ENCODE measurements at places on chromosomes 2 and 18. TPM values are rescaled to one million over a fixed set of nuclear protein-coding genes. Genes with fewer than 3 reads are reported as not detected.

Gene VWC2L
- not detected for total RNA-seq

Gene STPG4
- total RNA-seq = 1.4 TPM

DNA sequence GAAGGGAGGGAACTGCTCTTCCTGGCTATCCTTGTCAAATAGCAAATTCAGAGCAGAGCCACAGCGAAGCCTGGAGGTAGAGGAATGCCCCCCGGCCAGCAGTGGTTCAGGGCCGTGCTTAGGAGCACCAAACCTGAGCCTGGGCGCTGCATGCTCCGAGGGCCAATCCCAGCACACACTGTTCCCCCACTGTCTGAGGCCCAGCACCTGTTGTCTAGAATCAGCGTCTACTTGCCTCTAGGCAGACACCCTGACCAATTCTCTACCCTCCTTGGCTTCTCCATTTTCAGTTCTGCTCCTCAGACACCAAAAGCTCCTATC is 177.6 kb upstream of the PKDCC start:
- H3K4me3 ChIP-seq = no peak overlapping the region
- peaks cover 3% of the 10 kb centered on the region for H3K4me1 ChIP-seq
- no peaks in the 10 kb centered on the region for H3K36me3 ChIP-seq
- DNase-seq = no peak

DNA sequence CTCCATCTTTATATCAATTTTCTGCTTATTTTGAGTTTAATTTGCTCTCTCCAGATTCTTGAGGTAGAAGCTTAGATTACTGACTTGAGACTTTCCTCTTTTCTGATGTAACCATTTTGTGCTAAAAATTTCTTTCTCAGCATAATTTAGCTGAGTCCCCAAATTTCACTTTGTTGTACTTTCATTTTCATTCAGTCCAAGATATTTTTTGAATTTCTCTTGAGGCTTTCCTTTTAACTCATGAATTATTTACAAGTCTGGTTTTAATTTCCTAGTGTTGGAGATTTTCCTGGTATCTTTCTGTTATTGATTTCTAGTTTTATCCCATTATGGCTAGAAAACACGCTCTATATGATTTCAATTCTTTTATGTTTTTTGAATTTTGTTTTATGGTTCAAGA is 144.7 kb upstream of the PGAP1 start:
- no peak overlapping the region for H3K27ac ChIP-seq
- H3K27me3 ChIP-seq = no peaks in the 10 kb centered on the region
- DNase-seq = no peak
- H3K36me3 ChIP-seq = no peaks in the 10 kb centered on the region
- H3K4me1 ChIP-seq = peaks cover 3% of the 10 kb centered on the region

Gene MERTK
- 5.5 TPM for total RNA-seq

- DNase-seq = no peak
- H3K4me1 ChIP-seq = no peaks in the 10 kb centered on the region
- H3K27ac ChIP-seq = no peak overlapping the region
- H3K27me3 ChIP-seq = no peaks in the 10 kb centered on the region
- no peaks in the 10 kb centered on the region for H3K36me3 ChIP-seq
Measured at GRCh38 chr18:60599267-60599666, 226.7 kb upstream of the MC4R start.

GRCh38 chr2:181317511-181317910 is 139.7 kb upstream of the ITGA4 start:
- no peaks in the 10 kb centered on the region for H3K36me3 ChIP-seq
- H3K4me1 ChIP-seq = no peaks in the 10 kb centered on the region
- H3K27ac ChIP-seq = no peak overlapping the region

GRCh38 chr18:35513181-35513936 is 15.6 kb upstream of the INO80C start:
- no peaks in the 10 kb centered on the region for H3K36me3 ChIP-seq
- DNase-seq = no peak
- H3K27ac ChIP-seq = peak overlapping the region; percentile 42
- H3K4me3 ChIP-seq = no peak overlapping the region

DNA sequence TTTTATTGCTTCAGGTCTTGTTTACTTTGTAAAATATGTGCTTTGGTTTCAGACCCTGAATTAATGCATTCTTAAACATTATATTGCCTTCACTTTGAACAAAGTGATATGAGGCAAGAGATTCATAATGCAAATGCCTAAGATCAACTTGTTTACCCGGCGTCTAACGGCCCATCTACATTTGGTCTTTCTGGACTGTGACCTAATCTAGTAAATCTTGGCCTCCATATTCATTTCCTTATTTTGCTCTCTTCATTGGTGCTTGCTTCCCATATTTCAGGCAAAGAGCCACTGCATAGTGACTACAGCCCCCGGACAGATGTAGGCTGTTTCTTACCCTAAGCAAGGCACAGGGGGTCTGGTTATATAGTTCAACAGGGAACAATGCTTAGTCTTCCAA is 53.0 kb upstream of the SLC39A10 start:
- H3K4me3 ChIP-seq = no peak overlapping the region
- no peaks in the 10 kb centered on the region for H3K36me3 ChIP-seq
- H3K4me1 ChIP-seq = peaks cover 34% of the 10 kb centered on the region

Gene PROKR1
- not detected for total RNA-seq

Gene NTSR2
- not detected for total RNA-seq

DNA sequence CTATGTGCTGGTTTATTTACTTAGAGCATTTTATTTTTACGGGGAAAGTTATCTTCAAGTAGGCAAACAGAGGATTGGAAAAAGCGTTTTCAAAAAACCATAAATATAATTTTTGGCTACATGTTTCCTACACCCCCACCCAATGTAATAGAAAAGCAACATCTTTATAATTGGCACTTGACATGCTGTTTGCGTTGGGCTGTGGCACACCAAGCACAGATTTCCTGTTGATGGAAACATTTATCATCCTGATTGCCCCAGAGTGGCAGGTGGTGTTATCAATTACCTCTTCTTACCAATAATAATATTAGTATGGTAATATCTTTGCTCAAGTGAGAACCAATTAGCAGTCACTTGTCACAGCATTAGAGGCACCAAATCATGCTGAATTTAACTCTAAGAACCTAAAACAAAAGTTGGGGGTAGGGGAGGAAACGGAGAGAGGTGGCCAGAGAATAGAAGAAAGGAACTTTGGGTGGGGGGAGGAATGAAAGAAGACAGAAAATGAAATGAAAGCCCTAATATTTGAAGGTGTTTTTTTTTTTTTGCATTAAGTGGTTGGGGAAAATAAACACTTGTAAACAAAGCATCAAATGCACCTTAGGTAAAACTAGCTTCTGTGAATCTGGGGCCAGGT is 3.8 kb upstream of the SALL3 start:
- H3K27me3 ChIP-seq = peaks cover 100% of the 10 kb centered on the region
- peaks cover 38% of the 10 kb centered on the region for H3K4me1 ChIP-seq
- no peak overlapping the region for H3K27ac ChIP-seq
- DNase-seq = no peak
- no peak overlapping the region for H3K4me3 ChIP-seq

Gene TFPI
- 23.1 TPM for total RNA-seq

Gene ESPNL
- not detected for total RNA-seq

DNA sequence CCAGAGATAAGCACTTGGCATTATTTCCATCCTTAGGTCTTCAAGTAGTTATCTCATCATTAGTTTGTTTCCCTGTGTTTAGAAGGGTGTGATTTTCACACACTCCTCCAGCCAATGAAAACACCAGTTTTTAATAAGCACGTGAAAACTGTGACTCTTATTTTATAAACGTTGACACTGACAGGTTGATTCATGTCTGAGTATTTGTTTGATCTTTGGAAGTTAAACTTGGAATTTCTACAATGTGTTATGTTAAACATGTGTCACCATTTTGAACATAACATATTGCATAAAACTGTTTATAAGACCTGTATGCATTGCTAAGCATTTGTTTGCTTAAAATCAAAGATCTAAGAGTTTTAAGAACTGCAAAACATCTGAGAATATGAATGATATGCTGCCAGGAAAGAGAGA is 27.6 kb downstream of the SLC40A1 start:
- no peaks in the 10 kb centered on the region for H3K36me3 ChIP-seq
- no peak overlapping the region for H3K4me3 ChIP-seq
- DNase-seq = no peak
- H3K27me3 ChIP-seq = no peaks in the 10 kb centered on the region
- no peak overlapping the region for H3K27ac ChIP-seq

DNA sequence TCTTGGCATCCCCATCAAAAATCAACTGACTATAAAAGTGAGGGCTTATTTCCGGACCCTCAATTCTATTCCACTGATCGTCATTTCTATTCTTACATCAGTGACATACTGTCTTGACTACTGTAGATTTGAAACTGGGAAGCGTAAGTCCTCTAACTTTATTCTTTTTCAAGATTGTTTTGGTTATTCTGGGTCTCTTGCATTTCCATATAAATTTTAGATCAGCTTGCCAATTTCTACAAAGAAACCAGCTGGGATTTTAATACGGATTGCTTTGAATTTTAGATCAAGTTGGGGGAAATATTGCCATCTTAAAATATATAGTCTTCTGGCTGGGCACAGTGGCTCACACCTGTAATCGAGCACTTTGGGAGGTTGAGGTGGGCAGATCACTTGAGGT is 17.9 kb upstream of the INPP4A start:
- H3K27ac ChIP-seq = no peak overlapping the region
- H3K27me3 ChIP-seq = no peaks in the 10 kb centered on the region
- H3K4me1 ChIP-seq = no peaks in the 10 kb centered on the region
- no peak for DNase-seq
- no peak overlapping the region for H3K4me3 ChIP-seq

DNA sequence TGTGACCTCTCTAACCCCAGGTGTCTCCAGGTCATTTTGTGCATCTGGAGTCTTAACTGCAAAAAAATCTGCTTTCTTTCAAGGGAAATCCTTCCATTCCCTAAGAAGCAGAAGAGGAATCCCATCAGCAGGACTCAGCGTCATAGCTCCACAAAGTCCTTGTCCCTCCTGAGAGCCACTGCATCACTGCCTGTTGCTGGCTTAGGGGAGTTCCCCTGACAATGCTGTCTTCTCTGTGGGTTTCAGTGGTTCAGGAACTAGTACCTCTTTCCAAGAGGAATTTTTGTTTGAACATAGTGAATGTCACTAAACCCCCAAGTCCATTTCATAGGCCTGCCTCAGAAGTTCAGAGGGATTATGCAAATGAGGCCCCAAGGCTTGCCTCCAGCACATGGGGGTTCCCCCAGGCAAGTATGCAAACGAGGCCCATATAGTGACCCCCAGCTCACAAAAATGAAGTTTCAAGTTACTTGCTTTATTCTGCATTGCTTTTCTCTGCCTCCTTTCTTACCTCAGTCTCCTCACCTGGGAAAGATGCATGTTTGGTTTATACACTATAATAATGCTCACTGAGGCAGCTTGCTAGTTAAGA is 513.9 kb upstream of the MEX3C start:
- no peak overlapping the region for H3K4me3 ChIP-seq
- H3K36me3 ChIP-seq = no peaks in the 10 kb centered on the region
- no peaks in the 10 kb centered on the region for H3K27me3 ChIP-seq
- DNase-seq = no peak
- no peak overlapping the region for H3K27ac ChIP-seq

Gene PRSS56
- total RNA-seq = not detected

DNA sequence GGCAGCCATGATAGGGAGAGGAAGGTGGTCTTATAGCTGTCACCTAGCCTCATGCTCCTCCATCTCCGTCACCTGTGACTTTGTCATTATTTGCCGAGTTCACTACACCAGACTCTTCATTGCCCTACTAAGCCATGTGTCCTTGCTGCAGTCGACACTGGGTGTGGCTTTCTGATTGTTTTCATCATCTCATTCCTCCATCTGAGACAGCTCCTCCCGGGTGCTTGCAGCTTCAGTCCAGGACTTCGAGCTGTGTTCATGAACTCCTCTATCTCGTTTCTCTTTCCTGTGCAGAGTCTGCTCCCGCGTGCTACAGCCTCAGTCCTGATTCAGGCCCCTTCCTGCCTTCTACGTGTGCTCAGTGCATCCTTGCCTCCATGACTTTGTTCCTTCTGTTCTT is 295.1 kb upstream of the TNP1 start:
- no peak overlapping the region for H3K27ac ChIP-seq
- no peak overlapping the region for H3K4me3 ChIP-seq
- no peaks in the 10 kb centered on the region for H3K36me3 ChIP-seq
- H3K27me3 ChIP-seq = no peaks in the 10 kb centered on the region

GRCh38 chr18:57523171-57523956 is 63.1 kb downstream of the FECH start:
- H3K27ac ChIP-seq = no peak overlapping the region
- no peak overlapping the region for H3K4me3 ChIP-seq
- no peaks in the 10 kb centered on the region for H3K36me3 ChIP-seq
- no peaks in the 10 kb centered on the region for H3K4me1 ChIP-seq

- no peaks in the 10 kb centered on the region for H3K27me3 ChIP-seq
- H3K36me3 ChIP-seq = no peaks in the 10 kb centered on the region
- no peak overlapping the region for H3K27ac ChIP-seq
- H3K4me1 ChIP-seq = no peaks in the 10 kb centered on the region
Measured at GRCh38 chr2:122530814-122531213, 775.4 kb downstream of the TSN start.

DNA sequence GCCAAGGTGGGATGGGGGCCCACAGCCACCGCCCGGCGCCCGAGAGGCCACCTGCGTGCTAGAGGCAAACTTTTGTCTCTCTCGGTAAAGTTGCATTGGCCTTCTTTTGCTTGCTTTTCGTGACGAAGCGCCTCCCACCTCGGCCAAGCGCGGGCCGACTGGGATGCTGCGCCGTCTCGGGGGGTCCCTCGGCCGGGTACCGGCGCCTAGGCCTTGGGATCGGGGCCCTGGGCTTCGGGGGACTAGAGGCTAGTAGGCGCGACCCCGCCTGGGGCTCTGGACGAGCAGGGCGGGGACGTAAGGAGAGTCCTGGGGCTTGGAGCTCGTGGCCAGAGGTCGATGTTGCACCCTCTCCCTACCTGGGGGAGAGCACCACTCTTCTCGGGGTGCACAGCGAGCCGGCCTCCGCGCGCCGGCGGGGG is 545 bp downstream of the GLI2 start:
- H3K4me3 ChIP-seq = peak overlapping the region; percentile 64
- peaks cover 50% of the 10 kb centered on the region for H3K27me3 ChIP-seq
- H3K27ac ChIP-seq = peak overlapping the region; percentile 72
- no peaks in the 10 kb centered on the region for H3K36me3 ChIP-seq
- DNase-seq = peak; percentile 75

DNA sequence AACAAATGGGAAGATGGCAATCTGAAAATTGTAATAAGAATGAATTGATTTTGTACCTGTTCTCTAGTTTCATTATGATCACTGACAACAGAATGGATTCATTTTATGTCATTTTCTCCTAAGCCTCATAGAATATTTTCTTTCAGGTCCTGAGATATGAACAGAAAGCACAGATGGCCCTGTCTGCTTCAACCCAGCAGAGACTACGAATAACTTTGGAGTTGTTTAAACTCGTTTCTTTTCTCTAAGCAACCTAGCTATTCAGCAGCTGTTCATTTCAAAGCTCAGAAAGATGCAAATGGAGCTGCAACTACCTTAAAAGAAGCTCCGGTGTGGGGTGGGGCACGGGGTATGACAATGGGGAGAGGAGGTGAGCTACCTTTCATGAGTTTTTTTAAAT is 124.9 kb downstream of the ALK start:
- peaks cover 12% of the 10 kb centered on the region for H3K27me3 ChIP-seq
- H3K4me1 ChIP-seq = no peaks in the 10 kb centered on the region

DNA sequence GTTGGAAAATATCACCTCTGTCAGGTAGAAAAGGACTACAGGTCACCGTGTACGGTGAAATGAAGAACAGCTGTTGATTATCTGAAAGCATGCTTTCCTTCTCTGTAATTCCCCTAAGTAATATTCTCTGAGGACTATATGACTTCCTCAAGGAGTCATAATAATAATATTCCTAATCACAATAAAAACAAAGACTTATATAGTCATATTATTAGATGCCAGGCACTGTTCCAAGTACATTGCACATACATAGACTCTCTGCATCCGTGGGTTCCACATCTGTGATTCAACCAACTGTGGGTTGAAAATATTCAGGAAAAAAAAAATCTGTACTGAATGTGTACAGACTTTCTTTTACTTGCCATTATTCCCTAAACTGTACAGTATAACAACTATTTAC is 512.4 kb upstream of the ID2 start:
- no peak for DNase-seq
- H3K27me3 ChIP-seq = no peaks in the 10 kb centered on the region
- no peaks in the 10 kb centered on the region for H3K36me3 ChIP-seq
- H3K27ac ChIP-seq = no peak overlapping the region
- H3K4me1 ChIP-seq = no peaks in the 10 kb centered on the region

Gene AQP12B
- not detected for total RNA-seq
